ENCODE measurements at places on chromosomes 13 and 19.

- no peak for DNase-seq
Observed at GRCh38 chr19:1085676-1086442, 9.3 kb downstream of the POLR2E start.

GRCh38 chr19:8261347-8261746 lies 46.8 kb downstream of the CD320 start:
- DNase-seq, result no peak

DNA sequence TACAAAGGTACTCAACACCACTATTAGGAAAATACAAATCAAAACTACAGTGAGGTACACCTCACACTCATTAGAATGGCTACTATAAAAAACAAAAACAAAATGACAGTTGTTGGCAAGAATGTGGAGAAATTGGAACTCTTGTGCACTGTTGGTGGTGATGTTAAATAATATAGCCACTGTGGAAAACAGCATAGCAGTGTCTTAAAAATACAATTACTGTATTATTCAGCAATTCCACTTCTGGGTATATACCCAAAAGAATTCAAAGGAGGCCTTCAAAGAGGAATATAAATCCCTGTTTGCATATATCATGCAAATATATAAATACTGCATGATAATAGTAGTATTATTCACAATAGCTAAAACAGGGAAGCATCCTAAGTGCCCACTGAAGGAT lies 66.8 kb downstream of the CDK8 start:
- DNase-seq, result no peak

DNA sequence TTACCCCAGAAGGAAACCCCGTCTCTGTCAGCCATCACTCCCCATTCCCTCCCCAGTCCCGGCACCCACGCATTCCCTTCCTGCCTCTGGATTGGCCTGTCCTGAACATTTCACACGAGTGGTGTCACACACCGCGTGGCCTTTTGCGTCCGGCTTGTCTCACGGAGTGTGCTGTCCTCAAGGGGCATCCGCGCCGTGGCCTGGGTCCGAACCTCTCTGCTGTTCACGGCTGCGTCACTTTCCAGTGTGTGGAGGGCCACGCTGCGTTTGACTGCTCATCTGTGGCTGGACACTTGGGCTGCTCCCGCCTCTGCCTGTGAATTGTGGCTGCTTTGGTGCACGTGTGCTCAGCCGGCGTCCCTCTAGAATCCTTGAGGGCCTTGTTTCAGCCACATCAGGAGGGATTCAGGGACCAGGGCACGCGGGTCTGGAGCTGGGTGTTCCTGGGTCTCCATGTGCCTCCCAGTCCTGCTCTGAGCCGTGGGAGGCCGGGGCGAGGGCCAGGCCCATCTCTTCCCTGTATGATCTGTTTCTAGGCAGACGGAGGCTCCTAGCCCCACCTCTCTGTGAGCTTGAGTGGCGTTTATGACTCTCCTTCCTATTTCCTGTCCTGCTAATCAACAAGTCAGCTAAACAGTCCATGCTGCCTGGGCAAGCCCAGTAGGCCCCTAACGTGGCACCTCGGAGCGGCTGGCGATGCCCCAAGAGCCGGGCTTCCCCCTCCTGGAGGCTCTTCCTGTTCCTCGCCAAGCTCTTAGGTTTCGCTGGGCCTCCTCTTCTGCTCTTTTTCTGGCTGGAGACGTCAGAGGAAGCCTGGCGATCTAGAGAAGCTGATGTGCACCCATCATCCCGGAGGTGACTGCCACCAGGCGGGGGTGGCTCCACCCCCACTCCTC lies 8.1 kb downstream of the STK11 start:
- DNase-seq, result no peak

- no peak for DNase-seq
Observed at GRCh38 chr13:32889986-32890565, 126.1 kb upstream of the KL start.

- DNase-seq, result no peak
Observed at GRCh38 chr13:98677398-98677797, 75.1 kb downstream of the SLC15A1 start.

DNA sequence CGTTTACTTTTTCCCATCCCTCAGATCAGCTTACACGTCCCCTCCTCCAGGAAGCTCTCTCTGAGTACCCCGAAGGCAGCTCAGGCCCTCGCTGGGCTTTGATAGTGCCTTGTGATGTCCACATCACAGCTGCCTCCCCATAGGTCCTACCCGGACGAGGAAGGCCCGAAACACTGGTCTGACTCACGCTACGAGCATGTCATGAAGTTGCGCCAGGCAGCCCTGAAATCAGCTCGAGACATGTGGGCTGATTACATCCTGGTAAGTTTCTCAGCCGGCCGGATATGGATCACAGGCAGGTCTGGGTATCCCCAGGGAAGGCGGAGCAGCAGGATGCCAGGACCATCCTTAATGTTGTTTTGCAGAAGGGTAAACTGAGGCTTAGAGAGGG lies 4.8 kb downstream of the COLGALT1 start:
- DNase-seq, result no peak

DNA sequence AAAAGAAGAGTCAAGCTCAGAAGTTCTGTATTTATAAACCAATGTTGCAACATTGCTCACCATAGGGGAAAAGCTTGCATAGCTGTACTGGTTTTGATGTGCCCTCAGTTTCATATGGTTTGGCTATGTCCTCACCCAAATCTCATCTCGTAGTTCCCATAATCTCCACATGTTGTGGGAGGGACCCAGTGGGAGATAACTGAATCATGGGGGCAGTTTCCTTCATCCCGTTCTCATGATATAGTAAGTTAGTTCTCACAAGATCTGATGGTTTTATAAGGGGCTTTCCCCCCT lies 73.9 kb downstream of the TNFRSF19 start:
- no peak for DNase-seq

- no peak for DNase-seq
Observed at GRCh38 chr19:17721821-17722220, 2.5 kb downstream of the MAP1S start.

- no peak for DNase-seq
Observed at GRCh38 chr19:10923260-10924112, 5.0 kb downstream of the YIPF2 start.
